ENCODE measurements at places on chromosomes 3 and 15.

DNA sequence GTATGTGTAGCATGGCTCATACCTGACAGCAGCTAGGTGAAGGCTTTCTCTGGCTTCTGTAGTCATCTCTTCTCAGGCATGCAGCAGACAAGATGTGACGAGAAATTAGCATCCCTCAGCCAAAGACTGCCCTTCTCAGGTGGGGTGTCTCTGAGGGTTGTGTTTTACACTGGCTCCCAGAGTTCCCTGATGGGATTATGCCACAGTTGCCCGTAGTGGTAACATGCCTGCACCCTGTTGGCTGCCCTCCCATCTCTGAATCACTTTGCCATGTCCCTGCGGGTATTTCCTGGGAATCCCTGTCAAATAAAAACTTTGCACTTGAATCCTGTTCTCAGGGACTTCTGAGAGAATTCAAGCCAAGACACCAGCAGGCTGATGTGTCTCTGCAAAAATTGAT is 70.5 kb downstream of the LRTM1 start:
- DNase-seq: no peak

GRCh38 chr3:66659056-66659455 is 158.2 kb upstream of the LRIG1 start:
- no peak for DNase-seq

- DNase-seq: no peak
These were observed 234.1 kb downstream of the ADAMTS17 start for GRCh38 chr15:100107606-100108225.

- DNase-seq: no peak
These were observed 713.3 kb upstream of the CBLB start for GRCh38 chr3:106582151-106582550.

DNA sequence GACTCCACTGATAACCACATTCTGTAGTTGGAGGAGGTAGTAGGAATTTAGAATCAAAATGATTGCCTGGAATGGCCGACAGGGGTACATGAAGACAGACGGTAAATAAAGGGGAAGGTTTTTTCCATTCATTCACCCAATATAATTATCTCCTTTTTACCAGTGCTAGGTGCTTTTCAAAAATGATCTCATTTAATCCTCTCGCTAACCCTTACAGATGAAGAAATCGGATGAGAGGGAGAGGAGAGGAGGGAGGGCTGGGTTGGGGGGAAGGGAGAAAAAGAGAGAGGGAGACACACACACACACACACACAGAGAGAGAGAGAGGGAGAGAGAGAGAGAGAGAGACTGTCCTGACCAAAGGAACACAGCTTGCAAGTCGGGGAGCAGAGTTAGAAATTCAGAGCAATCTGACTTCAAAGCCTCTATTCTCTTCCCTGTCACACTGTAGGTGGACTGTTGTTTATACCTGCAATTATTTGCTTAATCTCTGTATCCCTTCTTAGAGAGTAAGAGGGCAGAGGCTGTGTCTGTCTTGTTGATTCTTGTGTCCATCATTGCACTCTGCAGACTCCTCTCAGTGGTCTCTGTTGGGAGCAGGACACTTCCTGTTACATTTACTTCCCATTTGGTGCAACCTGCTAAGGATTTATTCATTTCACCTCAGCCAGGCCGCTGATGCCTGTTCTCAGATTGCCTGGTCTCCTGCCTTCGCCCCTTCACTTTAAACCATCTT is 18.7 kb upstream of the PAQR9 start:
- no peak for DNase-seq

- no peak for DNase-seq
These were observed 26.3 kb downstream of the DZIP1L start for GRCh38 chr3:138089091-138089490.

DNA sequence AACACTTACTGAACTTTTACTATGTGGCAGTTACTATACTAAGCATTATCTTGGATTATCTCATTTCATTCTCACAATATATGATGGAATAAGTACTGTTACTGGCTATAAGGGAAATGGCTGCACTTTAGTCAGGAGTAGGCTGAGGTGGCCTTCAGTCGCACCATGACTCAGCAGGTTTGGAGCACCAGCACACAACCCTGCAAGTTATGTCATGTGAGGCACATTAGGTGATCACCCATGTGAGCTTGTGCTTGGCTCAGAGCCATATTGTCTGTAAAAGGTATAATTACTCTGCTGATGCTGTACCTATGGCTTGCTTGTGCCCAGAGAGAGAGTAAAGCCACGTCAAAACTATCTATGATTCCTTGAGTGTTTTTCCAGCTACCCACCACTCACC is 54.1 kb upstream of the TIPARP start:
- DNase-seq: no peak

- DNase-seq: no peak
These were observed 325.0 kb upstream of the CFAP20DC start for GRCh38 chr3:59374818-59375211.

DNA sequence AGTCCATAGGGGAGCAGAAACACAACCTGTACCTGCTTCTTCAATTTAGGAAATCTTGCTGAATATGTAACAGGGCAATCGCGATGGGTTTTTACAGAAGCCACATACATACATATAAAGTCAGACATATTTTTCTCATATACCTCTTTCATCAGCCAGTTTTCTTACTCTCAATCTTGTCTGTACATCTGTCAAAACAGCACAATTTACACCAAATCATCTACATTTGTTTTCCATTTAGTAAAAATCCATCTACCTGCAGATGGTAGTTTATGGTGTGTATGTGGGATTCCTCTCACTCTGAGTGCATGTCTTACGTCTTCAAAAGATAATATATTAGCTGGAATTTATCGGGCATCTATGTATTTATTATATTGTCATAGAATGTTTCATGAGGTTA is 208.7 kb downstream of the ZPLD1 start:
- DNase-seq: no peak

- DNase-seq: no peak
These were observed 229.1 kb downstream of the TP63 start for GRCh38 chr3:189860296-189860695.

DNA sequence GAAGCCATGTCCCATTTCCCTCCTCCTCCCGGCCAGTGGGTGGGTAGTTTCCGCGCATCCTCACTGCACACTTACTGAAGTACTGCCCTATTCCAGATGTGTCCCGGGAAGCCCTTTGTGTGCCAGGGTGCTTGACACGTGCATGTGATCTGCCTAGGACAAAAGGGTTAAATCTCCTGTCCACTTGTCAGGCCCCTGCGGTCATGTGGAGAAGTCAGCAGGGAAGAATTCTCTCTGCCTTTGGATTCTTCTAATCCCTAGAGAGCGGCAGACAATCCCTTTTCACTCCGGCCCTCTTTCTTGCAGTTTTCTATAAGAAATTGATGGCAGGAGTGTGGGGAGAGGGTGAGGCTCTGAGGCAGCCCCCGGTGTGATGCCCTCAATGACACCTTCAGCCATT is 19.8 kb downstream of the ST8SIA2 start:
- DNase-seq: no peak

DNA sequence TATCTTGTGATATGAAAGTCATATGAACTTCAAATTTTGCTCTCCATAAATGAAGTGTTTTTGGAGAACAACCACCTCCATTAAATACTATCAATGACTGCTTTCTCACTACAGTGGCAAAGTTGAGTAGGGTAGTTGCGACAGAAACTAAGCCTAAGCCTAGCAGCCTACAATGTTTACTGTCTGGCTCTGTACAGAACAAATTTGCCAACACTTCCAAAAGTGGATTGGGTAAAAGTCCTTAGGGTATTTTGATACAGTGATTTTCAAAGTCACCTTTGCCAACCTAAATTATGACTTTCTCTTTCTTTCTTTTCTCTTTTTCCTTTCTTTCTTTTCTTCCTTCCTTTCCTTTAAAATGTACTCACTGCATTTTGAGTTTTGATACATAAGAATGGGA is 142.6 kb downstream of the PLCL2 start:
- no peak for DNase-seq

DNA sequence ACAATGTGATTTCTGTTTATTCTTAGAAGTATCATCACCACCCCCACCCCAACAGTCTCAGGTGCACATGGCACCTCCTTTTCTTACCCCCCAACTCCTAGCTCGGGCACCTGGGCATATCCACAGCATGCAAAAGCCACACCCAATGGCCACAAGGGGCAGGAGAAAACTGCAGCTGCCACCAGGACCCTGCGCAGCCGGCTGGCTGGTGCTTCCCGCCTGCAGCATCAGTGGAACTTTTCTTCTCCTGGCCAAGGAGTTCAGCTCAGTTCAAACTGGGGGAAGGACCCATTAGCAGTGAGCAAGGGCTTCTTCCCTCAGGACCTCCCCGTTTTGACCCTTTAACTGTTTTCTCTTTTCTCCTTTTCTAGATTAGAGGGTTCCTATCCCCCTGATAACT is 44.8 kb downstream of the TM4SF18 start:
- no peak for DNase-seq

DNA sequence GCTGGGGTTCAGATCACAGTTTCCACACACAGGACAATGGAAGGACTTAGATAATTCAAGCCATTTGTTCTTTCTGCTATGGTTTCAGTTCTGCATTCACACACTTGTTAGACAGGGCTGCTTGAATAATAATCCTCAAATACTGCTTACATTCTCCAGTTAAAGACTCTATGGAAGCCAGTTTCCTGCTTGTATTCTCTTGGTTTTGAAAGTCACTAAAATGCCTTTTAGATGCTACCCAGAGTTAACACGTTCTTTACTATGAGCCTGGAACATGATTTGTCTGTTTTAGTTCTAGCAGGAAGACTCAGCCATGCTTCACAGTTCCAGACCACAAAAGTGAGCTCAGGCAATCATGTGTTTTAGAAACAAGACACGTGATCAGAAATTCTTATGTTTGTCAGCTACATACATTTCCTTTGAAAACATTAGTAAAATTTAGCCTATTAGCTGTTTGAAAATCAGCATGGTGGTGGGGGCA is 152.4 kb downstream of the LEKR1 start:
- DNase-seq: no peak

DNA sequence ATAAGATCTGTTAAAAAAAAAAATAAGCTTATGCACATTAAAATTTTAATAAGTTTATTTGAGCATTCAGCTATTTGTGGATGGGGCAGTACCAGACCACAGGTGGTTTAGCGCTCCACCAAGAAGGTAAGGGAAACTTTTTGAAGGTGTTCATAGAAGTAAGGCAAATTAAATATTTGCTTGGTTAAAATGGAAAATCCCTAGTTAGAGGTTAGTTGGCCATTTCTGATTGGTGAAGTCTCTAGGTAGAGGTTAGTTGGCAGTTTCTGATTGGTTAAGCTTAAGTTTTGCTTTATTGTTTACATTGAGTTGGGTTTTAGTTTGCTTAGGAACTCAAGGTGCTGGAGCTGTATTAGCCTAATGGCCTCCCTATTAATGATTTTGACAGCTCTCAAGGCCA is 30.7 kb downstream of the SCN11A start:
- DNase-seq: no peak

DNA sequence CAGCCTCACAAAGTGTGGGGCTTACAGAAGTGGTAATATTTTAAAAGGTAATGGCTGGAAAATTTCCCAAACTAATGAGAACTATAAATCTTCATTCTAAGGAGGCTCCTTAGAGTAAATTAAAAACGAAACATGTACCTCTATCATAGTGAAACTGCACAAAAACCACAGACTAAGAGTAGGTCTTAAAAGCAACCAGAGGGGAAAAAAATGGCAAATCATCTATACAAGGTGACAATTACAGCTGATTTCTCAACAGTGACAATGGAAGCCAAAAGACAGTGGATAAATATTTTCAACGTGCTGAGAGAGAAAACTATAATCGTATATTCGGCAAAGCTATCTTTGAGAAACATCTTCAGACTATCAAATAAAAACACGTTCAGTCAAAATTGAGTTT is 20.6 kb downstream of the HEG1 start:
- DNase-seq: no peak

DNA sequence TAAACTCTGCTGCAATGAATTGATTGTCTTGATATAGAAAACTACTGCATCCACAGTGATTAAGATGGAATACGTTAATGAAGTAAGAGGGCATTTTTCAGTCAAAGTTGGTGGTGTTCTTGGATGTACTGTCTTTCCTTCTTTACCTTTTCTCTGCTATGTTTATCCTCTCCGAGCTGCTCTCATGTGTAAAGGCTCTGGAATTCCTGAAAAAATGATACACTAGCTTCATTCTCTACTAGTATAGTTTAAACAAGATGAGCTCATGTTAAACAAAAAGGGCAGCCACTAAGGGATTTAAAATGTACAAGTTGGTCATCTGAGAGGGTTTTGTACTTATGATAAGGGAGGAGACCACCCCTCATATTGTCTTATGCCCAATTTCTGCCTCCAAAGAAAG is 504.6 kb upstream of the NECTIN3 start:
- DNase-seq: no peak

- DNase-seq: no peak
These were observed 391.7 kb downstream of the EDEM1 start for GRCh38 chr3:5579139-5579602.

DNA sequence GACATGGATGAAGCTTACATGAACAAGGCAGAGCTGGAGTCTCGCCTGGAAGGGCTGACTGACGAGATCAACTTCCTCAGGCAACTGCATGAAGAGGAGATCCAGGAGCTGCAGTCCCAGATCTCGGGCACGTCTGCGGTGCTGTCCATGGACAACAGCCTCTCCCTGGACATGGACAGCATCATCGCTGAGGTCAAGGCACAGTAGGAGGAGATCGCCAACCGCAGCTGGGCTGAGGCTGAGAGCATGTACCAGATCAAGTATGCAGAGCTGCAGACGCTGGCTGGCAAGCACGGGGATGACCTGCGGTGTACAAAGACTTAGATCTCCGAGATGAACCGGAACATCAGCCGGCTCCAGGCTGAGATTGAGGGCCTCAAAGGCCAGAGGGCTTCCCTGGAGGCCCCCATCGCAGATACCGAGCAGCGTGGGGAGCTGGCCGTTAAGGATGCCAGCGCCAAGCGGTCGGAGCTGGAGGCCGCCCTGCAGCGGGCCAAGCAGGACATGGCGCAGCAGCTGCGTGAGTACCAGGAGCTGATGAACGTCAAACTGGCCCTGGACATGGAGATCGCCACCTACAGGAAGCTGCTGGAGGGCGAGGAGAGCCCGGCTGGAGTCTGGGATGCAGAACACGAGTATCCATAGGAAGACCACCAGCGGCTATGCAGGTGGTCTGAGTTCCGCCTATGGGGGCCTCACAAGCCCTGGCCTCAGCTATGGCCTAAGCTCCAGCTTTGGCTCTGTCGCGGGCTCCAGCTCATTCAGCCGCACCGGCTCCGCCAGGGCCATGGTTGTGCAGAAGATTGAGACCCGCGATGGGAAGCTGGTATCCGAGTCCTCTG is 77.6 kb downstream of the CLDN11 start:
- no peak for DNase-seq

- DNase-seq: peak; percentile 26
These were observed 115.0 kb upstream of the VEPH1 start for GRCh38 chr3:157618075-157618760.

GRCh38 chr15:64193971-64194370 is 31.1 kb upstream of the PPIB start:
- DNase-seq: no peak

GRCh38 chr15:38024293-38025091 is 90.1 kb downstream of the TMCO5A start:
- DNase-seq: no peak

Measured in D721Med (cell line).